ENCODE measurements at places on chromosomes 5 and 9. TPM values are rescaled to one million over a fixed set of nuclear protein-coding genes. Genes with fewer than 3 reads are reported as not detected.
A peak's percentile ranks its signal among the peaks of the same experiment; 100 is the strongest.

The LPAR1 gene
- total RNA-seq: not detected

GRCh38 chr5:76582230-76583162 lies 40.7 kb downstream of the F2RL2 start:
- no peaks in the 10 kb centered on the region for H3K36me3 ChIP-seq
- H3K4me1 ChIP-seq: peaks cover 19% of the 10 kb centered on the region
- no peak overlapping the region for H3K4me3 ChIP-seq
- peak overlapping the region; percentile 17 for H3K27ac ChIP-seq
- no peaks in the 10 kb centered on the region for H3K27me3 ChIP-seq

- no peaks in the 10 kb centered on the region for H3K4me1 ChIP-seq
- no peak for DNase-seq
- no peaks in the 10 kb centered on the region for H3K36me3 ChIP-seq
- H3K27me3 ChIP-seq: peaks cover 1% of the 10 kb centered on the region
- H3K4me3 ChIP-seq: no peak overlapping the region
- no peak overlapping the region for H3K27ac ChIP-seq
Observed at GRCh38 chr5:143946837-143947236, 134.9 kb downstream of the HMHB1 start.

DNA sequence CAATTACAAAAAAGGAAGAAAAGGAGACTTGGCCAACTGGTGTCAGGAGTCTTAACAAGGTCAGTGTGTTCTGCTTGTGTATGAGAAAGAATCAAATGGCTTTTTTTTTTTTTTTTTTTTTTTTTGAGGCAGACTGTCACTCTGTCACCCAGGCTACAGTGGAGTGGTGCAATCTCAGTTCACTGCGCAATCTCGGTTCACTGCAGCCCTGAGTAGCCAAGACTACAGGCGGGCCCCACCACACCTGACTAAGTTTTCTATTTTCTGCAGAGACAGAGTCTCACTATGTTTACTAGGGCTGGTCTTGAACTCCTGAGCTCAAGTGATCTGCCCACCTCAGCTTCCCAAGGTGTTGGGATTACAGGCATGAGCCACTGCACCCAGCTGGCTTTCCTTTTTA lies 3.1 kb upstream of the IL7R start:
- H3K27me3 ChIP-seq: no peaks in the 10 kb centered on the region
- H3K4me3 ChIP-seq: peak overlapping the region; percentile 95
- H3K27ac ChIP-seq: peak overlapping the region; percentile 99
- H3K4me1 ChIP-seq: peaks cover 66% of the 10 kb centered on the region
- DNase-seq: peak; percentile 81
